SK-N-DZ (cell line): ENCODE measurements at places on chromosomes 4 and X.
A peak's percentile ranks its signal among the peaks of the same experiment; 100 is the strongest.

- DNase-seq, result no peak
These were observed 1.5 kb downstream of the P2RY8 start for GRCh38 chrX:1535241-1536041.

DNA sequence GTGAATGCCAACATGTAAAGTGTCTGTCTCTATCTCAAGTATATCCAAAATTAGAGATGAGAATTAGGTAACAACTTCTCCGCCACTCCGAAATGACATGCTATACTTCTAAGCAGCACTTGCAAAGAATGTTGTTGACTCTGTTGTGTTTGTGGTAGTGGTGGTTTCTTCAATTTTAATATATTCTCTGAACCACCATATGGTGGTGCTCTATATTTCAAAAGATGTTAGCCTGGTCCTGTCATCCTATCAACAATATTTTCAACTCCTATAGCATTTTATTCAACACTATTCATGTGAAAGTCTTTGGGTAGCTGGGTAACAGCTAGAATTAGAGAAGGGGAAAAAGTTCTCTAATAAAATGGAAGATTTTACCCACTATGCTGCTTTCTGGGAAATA, 1622.8 kb upstream of the IGFBP7 start:
- DNase-seq, result no peak

DNA sequence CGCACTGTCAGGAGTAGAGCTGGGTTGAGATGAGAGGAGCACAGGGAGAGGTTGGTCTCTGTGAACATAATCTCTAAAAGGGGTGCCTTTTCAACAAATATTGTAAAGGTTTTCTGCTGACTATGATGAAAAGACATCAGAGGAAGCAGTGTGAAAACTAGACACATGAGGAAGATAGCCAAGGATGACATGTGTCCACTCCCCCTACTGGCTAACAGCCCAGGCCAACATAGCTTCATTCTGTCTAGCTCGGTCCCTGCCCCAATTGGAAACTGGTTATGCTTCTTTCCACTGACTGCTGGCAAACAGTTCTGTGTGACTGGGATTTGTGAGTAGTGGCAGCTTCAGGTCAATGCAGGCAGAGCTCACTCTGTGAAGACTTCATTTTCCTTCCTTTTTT, 115.4 kb upstream of the ESX1 start:
- DNase-seq, result no peak

DNA sequence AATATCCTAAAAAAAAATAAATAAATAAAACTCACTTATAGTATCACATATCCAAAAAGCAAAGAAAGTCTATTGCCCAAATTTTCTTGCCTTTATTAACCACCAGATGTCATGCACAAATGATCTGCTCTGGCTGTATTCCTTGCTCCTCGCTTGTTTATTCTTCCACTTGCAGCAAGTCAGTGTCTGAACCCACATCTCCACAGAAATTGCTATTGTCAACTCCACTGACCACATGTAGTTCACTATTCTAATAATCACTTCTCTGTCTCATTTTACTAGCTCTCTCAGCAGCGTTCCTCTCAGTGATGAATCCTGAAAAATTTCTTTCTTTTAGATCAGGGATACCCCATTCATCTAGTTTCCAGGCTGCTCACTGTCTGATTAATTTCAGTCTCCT, 29.3 kb upstream of the CXXC4 start:
- DNase-seq, result no peak

DNA sequence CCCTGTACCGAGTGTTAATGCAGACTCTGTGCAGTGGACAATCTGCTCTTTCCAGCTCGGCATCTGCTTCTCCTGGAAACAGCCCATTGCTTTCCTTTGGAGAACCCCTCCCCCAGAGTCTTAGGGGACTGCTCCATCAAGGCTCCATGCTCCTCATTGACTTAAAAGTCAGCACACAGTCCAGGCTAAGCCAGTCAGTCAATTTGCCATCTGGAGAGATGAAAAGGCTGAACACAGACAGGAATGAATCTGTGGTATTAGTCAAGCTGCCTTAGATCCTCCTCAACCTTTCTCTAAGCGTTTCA, 20.3 kb downstream of the ATP8A1 start:
- DNase-seq, result peak; percentile 73

- DNase-seq, result no peak
These were observed 38.7 kb upstream of the MXD4 start for GRCh38 chr4:2300431-2301224.

DNA sequence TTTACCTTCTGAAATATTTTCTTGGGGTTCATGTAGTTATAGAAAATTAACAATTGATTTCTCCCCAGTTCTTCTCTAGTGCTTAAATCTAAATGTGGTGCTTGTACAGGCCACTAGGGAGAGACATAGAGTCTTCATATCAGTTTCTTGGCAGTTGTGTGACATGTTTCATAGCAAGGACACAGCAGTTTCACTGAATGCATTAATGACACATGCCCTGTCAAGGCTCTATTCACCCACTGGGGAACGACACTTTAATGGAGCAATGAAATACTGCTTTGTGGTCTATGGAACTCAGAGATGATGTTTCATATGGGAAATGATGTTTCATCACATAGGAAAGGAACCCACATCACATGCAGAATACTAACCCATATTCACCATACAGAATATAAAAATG, 2.8 kb downstream of the VEGFC start:
- DNase-seq, result peak; percentile 48

DNA sequence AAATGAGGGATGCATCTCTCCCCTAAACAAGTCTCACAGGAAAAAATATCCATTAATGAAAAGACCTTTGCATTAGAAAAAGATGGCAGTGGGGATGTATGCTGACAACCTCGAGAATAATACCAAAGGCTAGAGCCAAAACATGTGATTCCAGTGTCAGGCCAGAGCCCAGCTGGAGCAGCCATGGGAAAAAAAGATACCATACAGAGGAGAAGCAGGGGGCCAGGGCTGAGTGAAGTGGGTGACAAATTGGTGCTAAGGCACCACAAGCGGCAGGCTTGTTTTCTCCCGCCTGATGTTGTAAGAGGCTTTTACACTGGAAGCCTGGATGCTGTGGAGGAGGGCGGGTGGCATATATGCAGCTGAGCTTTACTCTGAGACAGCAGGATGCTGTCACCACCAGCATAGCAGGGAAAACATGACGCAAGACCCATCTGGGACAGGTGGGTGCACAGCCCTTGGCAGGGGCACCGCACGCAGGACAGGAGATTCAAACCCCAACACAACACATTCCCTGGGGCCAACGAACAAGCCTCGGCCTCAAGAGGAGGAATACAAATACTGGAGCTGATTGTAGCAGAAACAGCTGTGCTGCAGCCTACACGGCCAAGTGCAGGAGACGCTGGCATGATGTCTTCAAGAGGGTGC, 91.9 kb downstream of the TSPAN5 start:
- no peak for DNase-seq

GRCh38 chrX:19086102-19086772, 36.0 kb downstream of the ADGRG2 start:
- DNase-seq, result no peak

- DNase-seq, result peak; percentile 71
These were observed at the start of gene CTBP1 for GRCh38 chr4:1248245-1249147. CTBP1 (minus strand) TSS chr4:1249130; CDS start chr4:1241331, 7,799 bp downstream.

GRCh38 chrX:69324851-69325250, 159.6 kb upstream of the PJA1 start:
- DNase-seq, result no peak

- no peak for DNase-seq
These were observed 7.3 kb upstream of the PRSS12 start for GRCh38 chr4:118360106-118360505.

DNA sequence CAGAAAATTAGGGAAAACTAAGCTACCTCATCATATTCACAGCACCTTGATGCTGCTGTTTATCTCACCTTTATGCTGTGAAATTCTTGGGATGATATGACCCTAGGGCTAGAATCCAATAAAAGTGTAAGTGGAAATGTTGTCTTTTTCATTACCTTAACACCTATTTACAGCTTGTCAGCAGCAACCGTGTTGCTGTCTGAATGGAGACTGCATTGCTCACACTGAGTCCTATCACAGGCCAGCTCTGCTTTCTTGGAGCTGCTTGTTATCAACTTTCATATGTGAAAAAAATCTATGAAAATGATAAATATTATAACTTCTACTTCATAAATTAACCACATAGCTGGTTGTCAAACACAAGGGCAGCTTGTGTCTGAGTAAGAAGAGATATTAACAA, 789.5 kb downstream of the TECRL start:
- DNase-seq, result no peak

DNA sequence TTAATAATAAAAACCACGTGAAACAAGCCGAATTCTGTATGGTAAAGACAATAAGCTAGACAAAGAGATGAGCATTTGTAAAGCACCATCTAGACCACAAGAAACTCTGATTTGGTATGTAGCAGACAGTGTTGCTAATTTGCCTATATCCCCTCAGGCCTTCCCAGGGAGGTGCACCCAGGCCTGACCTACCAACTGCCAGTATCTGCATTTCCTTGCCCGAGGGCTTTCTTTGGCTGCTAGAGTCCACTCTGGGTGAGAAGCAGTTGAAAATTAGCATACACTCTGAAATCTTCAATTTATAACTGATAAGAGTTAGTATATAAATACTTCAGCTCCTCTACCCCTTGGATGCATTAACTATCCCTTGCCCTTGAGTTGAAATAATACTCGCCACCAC, 37.4 kb upstream of the IL1RAPL1 start:
- no peak for DNase-seq

GRCh38 chrX:115535421-115535820, 25.6 kb upstream of the PLS3 start:
- DNase-seq, result peak; percentile 92

DNA sequence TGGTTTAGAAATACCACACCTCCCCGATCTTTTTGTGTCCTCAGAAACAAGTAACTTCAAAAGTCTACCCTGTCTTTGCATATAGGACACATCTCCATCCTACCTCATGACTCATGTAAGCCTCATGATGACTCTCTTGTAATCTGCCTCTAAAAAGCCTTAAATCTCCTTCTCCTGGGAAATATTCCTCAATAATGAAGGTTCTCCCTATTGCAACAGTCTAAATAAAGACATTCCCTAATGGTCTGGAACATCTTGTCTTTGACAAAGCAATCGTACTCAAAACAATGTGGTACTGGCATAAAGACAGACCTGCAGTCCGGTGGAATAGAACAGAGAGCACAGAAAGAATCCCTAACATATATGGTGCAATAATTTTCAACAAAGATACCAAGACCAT, 257.7 kb downstream of the OPHN1 start:
- DNase-seq, result no peak

DNA sequence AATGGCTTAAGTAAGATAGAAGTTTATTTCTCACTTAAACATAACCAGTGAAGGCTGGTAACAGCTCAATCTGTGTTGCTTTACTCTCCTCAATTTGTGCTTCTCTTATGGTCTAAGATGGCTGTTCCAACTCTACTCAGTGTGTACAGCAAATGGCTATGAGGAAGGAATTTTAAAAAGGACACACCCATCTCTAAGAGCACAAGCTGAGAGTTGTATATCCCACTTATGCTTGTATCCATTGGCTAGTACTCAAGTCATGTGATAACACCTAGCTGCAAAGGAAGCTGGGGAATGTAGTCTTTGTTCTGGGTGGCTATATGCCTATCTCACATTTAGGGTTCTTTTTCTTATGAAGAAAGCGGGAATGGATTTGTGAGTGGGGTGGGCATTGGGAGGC, 63.3 kb downstream of the GPAT3 start:
- no peak for DNase-seq

DNA sequence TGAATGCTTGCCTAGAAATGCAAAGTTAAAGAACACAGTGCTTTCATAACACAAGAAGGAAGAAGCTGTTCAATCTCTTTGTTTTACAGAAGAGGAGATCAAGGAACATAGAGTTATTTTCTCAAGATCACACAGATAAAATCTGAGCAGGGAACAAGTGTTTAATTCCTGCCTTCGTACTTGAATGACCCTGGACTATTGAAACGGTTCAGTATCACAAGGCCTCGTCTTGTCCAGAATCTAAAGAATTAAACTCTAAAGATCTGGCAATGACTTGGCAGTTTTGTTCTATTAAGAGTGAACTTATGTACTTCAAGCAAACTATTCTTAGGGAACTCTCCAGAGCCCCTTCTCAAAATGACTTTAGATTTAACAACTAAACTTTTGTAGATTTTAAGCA, 97.7 kb downstream of the ANXA5 start:
- no peak for DNase-seq

DNA sequence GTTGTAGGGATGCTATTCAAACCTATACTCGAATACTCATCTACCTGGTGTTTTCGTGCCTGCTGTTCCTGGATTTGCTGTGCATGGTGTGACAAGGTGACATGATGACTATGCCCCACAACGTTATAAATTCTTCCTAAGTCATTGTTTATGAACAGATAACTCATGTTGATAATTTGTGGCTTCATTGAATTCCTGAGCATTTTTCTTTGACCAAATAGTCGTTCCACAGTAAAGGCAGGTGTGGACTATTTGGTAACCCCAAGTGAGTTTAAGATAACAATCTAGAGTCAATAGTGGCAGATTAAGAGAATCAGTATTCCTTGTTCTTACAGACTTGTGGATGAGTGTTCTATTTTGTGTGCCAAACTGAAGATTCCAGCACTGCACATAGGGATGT, 59.9 kb downstream of the SNX25 start:
- DNase-seq, result no peak

GRCh38 chr4:98976716-98977115, 18.8 kb upstream of the METAP1 start:
- DNase-seq, result no peak

GRCh38 chr4:175996206-175996605, 69.4 kb upstream of the WDR17 start:
- DNase-seq, result no peak

DNA sequence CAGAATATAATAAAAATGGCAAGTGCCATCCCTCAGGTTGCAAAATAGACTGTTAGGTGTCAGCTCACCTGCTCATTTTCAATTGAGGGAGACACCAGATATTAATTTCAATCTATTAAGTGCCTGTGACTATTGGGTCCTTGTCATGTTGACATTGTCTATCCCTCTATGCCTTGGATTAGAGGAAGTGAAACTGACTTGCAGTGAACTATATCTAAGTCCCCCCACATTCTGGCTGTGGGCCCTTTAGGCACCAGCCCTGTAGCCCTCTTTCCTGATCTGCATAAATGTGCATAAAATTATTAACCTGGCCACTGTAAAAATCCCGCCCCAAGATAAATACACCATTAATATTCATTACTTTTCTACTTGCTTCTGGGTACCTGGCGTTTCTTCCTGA, 293.0 kb upstream of the CLNK start:
- no peak for DNase-seq

DNA sequence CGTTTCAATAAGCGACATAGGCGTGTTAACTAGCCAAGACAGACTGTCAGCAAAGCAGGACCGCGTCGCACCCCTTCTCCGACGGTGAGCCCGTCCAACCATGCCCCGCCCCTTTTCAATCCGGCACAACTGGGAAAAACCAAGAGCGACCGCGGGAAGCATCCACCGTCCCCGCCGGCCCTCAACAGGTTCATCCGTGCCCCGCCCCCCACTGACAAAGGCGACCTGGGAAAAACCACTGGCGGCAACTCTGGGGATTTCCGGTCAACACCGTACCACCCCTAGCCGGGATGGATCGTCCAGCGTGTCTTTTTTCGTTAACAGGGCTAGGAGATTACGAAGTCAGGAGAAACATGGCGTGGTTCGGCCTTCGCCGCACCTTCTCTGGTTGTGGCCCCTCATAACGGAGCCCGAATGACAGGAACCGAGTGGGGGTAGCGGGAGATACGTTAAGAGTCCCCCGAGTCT, 377 bp downstream of the TIMM17B start:
- peak; percentile 77 for DNase-seq

- DNase-seq, result no peak
These were observed 6.2 kb upstream of the MOB1B start for GRCh38 chr4:70895811-70896491.
